HepG2 (cell line): ENCODE measurements at places on chromosomes 7 and 10. TPM values are rescaled to one million over a fixed set of nuclear protein-coding genes. Genes with fewer than 3 reads are reported as not detected.

DNA sequence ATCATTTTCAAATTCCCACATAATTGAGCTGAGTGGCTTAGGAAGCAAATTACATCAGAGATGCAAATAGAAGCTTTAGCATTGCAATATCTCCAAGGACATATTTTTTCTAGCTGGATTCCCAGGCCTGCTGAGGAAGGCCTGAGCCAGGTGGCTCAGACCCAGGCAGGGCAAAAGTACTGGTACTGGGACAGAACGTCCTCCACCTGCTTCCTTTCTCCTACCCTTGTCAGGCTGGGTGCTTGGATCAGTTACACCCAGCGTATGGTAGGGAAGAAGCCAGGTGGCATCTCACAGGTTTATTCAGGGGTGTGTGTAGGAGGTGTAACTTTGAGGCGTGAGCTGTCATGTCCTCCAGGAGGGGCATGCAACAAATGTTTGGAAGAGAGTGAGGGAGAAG lies 3.0 kb upstream of the PANK1 start:
- DNase-seq = no peak

- DNase-seq = no peak
Measured at GRCh38 chr7:45106820-45107219, 4.7 kb downstream of the TBRG4 start.

GRCh38 chr7:24197852-24198251 lies 86.1 kb upstream of the NPY start:
- DNase-seq = no peak

GRCh38 chr10:15103513-15103912 lies 6.4 kb downstream of the RPP38 start:
- DNase-seq = no peak

DNA sequence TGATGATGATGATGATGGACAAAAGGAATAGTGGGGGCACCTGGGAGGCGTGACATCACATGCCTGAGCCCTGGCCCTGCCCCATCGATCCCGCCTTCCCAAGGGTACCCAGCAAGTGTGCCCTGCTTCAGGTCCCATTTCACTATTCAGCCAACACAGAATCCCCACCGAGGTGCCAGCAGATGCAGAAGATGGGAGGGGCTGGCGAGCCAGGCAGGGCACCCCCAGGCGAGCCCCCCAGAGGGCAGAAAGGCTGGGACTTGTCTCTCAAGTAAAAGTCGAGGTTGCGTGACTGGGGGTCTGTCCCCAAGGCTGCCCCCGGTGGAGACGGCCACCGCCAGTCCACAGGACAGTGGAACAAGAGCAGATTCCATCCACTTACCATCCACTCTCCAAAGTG lies 57.5 kb downstream of the INSIG1 start:
- no peak for DNase-seq

DNA sequence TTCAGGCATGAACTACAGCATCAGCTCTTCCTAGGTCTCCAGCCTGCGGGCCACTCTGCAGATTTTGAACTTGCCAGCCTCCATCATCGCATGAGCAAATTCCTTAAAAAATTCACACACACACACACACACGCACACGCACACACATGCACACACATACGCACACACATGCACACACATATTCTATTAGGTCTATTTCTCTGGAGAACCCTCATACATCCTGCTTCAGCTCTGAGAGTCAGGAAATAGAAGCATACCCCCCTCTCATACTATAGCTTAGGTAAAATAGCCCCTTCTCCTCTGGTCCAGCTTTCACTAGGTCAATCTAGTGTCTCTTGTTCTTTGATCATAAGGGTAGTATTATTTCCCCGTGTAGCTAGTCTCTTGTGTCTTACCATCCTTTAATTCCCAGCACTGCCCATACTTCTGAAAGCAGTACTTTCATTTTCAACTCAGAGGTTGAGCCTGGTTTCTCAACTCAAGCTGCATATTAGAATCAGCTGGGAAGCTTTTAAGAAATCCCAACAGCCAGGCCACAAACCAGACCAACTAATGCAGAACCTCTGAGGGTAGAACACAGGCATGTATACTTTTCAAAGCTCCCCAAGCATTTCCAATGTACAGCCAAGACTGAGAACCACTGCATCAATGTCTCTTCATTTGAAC lies 30.9 kb upstream of the ITGB8 start:
- DNase-seq = no peak

DNA sequence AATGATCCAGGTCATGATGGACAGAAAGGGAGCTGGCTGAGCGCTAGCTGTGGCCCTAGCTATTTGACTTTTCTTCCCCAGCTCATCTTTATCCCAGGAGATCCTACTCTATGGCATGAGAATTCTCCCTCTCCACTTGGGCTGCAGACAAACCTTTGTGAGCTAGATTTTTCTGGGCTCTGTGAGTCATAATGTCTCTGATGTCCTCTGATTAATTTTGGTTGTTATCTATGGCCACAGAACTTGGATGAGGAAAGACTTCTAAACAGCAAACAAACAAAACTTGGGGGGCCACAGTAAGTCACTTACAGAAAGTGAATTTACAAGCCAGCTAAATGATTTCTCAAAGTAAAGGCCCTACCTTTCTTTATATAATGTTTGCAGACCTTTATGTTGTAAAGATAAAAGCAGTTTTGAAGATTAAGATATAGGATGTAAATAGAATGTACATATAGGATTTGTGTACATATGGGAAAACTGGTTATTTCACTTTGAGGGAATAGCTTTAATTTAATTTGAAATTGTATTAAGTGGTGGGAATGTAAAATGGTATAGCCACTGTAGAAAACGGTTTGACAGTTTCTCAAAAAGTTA lies 10.4 kb downstream of the ABLIM1 start:
- no peak for DNase-seq

DNA sequence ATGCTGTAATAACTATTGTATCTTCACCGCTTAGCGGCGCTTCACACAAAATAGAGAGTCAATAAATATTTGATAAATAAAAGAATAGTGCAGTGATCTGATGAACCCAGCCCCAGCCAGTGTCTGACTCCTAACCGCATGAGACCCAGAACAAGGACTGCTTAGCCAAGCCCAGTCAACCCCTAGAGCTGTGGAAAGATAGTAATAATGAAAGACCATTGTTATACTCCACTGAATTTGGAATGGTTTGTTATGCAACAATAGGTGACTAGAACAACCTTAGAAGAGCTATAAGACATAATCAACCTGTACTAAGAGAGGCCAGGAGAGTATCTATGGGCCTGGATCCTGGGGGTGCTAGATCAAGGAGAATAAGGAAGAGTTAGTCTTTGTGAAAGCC lies 230.5 kb upstream of the INHBA start:
- DNase-seq = no peak

DNA sequence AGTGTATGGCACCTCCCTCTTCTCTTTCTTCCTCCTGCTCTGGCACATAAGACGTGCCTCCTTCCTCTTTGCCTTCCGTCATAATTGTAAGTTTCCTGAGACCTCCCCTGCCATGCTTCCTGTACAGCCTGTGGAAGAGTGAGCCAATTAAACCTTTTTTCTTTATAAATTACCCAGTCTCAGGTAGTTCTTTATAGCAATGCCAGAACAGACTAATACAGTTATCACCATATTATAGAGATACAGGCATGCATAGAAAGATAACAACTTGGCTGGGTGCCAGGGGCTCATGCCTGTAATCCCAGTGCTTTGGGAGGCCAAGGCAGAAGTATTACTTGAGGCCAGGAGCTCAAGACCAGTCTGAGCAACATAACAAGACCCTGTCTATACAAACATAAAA lies 53.2 kb downstream of the GCC1 start:
- no peak for DNase-seq

DNA sequence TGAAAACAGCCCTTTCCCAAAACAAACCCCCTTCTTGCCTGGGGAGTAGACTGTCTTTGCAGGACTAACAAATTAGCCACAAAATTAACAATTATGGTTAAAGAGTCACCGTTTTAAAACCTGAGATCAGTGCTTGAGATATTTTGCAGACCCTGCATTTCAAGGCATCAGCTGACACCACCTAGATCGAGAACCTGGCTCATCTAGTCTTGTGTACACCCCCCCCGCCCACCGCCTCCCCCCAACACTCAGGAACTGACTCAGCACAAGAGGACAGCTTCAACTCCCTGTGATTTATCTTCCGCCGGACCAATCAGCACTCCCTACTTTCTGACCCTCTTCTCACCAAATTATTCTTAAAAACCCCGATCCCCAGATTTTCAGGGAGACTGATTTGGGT lies 737.1 kb downstream of the PHTF2 start:
- DNase-seq = no peak

GRCh38 chr7:35286422-35286821 lies 32.5 kb upstream of the TBX20 start:
- DNase-seq = no peak

DNA sequence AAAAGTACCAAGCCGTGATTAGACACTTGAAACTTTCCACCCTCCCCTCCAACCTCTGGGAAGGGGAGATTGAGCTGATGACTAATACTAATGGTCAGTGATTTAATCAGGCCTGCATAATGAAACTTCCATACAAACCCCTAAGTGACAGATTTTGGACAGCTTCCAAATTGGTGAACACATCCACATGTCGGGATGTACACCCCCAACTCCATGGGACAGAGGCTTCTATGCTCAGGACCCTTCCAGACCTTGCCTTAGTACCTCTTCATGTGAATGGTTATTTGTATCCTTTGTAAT lies 4.8 kb downstream of the NUB1 start:
- DNase-seq = no peak

DNA sequence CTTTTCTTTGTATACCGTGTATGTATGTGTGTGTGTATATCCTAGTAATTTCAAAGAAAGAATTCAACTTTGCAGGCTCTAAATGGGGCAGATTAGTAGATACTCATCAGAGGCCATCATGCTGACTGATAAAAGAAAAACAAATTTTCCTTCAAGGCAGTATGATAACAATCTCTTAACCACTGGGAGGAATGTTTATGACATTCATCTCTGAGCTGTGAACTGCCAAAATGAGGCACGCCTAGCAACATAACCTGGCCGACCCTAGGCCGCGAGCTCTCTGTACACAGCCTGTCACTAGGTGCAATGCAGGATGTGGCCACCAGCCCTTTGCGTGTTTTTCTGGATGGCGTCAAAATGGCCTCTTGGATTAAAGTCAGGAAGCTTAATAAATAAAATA lies 343.7 kb upstream of the GALNT17 start:
- DNase-seq = no peak

DNA sequence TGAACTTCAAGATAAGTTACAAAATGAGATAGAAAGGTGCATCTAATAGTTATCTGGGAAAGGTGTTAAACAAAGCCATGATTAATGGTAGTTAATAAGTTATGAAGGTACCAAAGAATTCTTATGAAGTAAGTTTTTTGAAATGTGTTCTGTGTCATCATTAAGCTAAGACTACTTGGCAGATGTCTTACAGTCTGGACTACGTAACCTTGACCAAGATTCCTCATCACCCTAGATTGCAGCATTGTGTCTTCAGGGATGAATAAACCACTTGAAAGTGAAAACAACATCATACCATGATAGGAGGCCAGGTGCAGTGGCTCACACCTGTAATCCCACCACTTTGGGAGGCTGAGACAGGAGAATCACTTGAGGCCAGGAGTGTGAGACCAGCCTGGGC lies 48.2 kb downstream of the GOT1 start:
- DNase-seq = no peak

DNA sequence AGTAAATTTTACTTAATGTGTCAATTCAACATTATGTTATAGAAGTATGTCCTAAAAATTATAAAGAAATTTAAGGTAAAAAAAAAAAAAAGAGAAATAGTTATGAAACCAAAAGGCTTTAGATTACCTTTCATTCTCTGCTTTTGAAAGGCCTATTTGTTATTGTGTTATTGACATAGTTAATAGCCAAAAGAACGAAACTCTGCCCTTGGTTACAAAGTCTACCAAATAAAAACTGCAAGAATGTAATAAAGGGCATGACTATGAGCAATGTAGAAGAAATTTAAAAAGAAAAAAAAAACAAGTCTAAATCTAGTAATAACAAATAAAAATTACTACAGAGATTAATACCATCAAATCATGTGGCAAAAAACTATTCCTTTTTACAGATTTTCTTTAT lies 10.6 kb downstream of the ACBD5 start:
- no peak for DNase-seq

- no peak for DNase-seq
Measured at GRCh38 chr7:42726066-42726785, 185.6 kb downstream of the C7orf25 start.

DNA sequence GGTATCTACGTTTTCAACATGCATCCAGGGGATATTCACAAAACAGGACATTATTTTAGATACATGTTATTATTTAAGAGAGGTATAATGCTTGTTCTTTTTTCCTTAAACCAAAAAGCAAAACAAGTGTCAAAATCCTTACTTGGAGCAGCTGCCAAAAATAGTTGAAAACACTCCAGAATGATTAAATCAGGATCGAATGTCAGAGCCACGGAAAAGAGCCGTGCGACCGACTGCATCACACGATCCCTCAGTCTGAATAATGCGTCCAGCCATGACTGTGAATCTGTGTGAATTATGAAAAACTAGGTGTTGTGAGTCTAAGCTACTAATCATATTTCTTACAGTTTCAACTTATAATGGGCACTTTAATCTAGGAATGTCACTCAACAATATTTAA lies 126.0 kb downstream of the PARD3 start:
- no peak for DNase-seq

DNA sequence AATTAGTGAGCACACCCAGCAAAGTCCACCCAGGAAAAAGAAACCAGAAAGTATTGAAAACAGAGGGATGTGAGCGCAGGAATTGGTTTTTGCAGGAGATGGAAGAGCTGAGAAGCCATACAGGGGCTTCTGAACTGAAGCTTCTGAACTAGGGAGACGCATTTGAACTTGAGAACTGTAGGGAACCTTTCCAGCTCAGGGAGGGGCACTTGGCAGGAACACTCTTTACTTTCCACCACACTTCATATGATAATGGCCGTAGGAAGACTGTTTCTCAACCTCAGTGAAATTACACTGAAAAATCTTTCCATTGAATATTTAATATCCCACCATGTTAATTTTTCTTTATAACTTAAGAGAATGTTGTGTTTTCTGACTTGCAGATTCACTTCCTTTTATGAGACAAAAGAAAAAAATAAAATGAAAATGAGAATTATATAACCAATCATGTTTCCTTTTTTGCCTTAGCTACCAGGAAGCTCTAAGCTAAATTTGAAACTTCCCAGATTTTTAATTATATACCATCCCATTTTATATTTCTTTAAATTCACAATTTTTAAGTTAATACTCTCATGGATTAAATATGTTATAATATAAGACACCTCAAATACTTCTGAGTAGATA lies 98.3 kb upstream of the TCF7L2 start:
- no peak for DNase-seq

The NOC3L gene
- total RNA-seq = 36.6 and 51.6 TPM in 2 replicates

The HACD1 gene
- total RNA-seq = 31.7 and 47.6 TPM in 2 replicates

The FAM25C gene
- total RNA-seq = not detected in 2 replicates

The AKR1D1 gene
- 37.0 and 59.5 TPM in 2 replicates for total RNA-seq

The TSPAN13 gene
- total RNA-seq = 4.7 and 6.2 TPM in 2 replicates

The GPER1 gene
- 15.2 and 19.7 TPM in 2 replicates for total RNA-seq

The ITIH5 gene
- 3.5 and 8.9 TPM in 2 replicates for total RNA-seq

The RBM33 gene
- total RNA-seq = 22.3 and 28.9 TPM in 2 replicates

The PNLIPRP1 gene
- total RNA-seq = not detected in 2 replicates

The CD36 gene
- 3.4 and 4.8 TPM in 2 replicates for total RNA-seq
